ENCODE measurements at places on chromosomes 5 and 9. TPM values are rescaled to one million over a fixed set of nuclear protein-coding genes. Genes with fewer than 3 reads are reported as not detected.

- DNase-seq = no peak
These were observed 81.5 kb upstream of the RASEF start for GRCh38 chr9:83144492-83144891.

DNA sequence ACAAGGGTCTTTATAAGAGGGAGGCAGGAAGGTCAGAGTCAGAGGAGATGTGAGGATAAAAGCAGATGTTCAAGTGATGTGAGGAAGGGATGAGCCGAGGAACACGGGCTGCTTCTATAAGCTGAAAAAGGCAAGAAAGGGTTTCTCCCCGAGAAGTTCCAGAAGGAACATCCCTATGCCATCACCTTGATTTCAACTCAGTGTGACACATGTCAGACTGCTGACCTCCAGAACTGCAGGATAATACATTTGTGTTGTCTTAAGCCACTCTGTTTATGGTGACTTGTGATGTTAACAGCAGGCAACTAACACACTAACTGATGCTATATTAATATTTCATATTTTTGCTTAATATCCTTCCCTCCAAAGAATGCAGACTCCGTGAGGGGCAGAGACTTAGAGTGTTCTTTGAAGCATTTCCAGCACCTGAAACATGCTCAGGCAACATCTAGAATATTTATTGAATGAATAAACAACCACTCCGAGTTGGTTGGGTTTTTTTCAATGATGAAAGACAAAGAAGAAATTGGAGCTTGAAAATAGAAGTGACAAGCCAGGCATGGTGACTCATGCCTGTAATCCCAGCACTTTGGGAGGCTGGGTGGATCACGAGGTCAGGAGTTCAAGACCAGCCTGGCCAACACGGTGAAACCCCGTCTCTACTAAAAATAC lies 77.6 kb upstream of the ADRA1B start:
- no peak for DNase-seq

GRCh38 chr5:38319491-38319890 lies 61.1 kb downstream of the EGFLAM start:
- DNase-seq = peak; percentile 9

DNA sequence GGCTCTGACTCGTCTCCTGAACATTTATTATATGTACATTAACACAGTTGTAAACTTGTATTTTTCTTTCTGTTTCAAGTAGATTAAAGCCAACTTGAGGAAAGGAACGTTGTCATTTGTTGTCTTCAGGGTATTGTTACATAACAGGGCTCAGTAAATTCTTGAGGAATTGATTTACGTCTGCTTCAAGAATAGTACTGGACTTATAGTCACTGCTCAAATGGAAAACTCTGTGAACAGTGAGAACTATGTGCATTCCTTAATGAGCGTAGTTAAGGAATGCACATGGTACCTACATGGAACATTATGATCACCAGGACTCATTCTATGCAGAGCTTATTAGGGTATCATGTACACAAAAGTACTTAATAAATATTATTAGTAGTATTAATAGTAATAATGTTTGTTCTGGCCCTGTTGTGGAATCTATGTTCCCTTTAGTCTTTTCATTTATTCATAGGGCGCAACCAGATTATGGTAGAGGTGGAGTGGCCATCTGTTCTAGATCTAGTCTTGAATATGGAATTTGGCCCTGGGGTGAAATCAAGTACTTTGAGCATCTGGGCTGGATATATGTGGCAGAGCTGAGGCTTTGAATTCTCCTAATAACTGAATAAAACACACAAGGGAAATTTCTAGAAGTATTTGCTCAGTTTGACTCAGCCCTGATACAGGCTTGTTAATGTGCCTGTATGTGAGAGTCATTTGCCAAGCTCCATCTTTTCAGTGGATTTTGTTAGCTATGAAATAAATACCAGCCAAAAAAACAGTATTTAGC lies 108.6 kb upstream of the SH3GL2 start:
- no peak for DNase-seq

DNA sequence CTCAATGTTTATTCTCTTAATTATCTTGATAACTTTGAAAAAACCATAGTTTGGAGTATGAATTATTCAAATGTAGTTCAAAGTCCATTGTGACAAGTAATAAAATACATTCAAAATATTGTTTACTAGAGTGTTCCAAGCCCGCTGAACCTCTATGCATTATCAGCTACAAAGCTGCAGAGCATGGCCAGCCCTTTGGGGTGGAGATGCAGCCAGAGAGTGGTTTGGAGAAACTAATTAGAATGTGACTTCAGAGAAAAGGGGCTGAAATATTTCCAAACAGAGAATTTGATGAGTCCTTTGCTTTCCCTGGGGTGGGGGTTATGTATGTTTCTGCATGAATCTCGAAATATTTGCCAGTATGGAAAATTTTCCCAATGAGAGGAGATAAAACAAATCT lies 211.3 kb downstream of the NTRK2 start:
- no peak for DNase-seq

DNA sequence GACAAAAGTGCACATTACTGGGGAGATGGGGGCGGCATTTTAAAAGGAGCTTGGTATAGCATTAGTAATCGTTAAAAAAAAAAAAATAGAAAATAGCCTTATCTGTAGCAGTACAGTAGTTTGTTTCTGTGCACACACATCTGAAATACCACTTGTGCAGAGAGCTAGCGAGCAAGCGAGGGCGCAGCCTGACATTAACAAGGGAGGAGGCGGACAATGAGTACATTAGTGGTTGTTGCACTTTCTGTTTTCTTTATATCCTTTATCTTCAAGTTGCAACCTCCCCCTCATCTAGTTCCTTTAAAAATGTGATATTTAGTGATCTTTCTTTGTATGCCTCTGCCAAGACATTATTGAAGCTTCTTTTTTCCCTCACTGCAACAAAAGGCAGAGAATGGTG lies 880 bp upstream of the PTPDC1 start:
- DNase-seq = no peak

EIF4E1B gene
- total RNA-seq = not detected

C9orf85 gene
- 10.3 TPM for total RNA-seq

KIF12 gene
- 4.3 TPM for total RNA-seq

SLC1A1 gene
- total RNA-seq = 8.8 TPM

GFI1B gene
- total RNA-seq = 1.0 TPM

CARD19 gene
- 36.8 TPM for total RNA-seq

PPP3R2 gene
- not detected for total RNA-seq

Measured in GM23338 (cell line).